ENCODE measurements at places on chromosomes 5 and 9.

- DNase-seq = no peak
These were observed 263.7 kb downstream of the SEMA5A start for GRCh38 chr5:9282211-9282610.

- DNase-seq = no peak
These were observed 1.5 kb upstream of the KCNN2 start for GRCh38 chr5:114360357-114360756.

- DNase-seq = no peak
These were observed 30.6 kb downstream of the EDIL3 start for GRCh38 chr5:84354101-84354500.

DNA sequence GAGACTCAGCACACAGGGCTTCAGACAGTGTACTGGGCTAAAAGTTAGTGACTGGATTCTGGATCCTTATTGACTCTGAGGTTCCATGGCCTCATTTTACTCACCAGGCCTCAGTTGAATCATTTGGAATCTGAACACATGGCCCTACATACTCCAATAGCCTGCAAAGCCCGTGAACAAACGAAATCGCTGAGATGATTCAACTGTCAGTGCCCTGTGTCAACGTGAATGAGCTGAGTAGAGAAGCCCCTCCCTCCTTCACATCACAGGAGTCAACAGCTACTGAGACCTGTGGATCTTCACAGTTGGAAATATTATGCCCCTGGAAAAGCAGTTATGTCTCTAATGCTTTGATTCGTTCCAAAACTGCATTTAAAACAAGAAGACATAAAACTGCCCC lies 429.3 kb downstream of the GADD45G start:
- DNase-seq = no peak

DNA sequence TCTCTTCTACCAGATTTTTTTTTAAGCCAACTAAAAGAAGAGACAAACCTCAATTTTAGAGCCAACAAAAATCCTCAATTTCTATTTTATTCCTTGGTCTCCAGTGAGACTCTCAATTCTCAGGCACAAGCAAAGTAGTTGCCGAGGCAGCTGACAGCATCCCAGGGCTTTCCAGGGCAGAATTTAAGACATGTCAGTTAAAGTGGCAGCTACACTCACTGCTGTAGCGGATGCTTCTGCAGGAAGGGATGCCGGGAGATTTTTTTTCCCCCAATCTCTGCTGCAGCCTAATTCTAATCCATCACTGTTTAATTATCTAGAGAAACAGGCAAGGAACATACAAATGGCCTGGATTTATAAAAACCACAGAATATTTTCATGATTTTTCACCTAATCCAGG lies 57.0 kb downstream of the TTC39B start:
- no peak for DNase-seq

DNA sequence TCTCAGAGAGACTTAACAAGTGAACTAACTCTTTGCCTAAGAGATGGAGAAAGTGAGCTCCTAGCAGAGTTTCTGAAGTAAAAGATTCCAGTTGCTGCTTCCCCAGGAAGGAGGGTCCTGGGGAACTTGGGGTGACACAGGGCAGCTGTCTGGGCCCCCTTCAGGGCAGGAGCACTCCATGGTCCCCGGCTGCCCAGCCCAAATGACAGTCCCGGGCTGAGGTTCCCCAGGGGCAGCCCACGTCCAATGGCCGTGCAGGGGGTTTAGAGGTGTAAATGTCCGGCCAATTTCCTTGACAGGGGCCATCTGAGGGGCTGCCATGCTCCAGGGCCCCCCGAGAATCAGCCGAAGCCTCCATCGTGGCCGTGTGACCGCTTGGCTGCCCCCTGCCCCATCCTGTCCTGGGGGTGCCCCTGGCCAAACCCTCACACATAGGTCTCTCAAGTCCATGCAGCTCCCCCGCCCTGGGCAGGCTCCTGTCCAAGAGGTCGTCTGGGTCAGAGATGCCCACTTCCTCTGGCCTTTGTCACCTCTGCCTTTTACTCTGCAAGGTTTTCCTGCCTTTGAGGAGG lies 5.5 kb upstream of the PPP1R26 start:
- no peak for DNase-seq

DNA sequence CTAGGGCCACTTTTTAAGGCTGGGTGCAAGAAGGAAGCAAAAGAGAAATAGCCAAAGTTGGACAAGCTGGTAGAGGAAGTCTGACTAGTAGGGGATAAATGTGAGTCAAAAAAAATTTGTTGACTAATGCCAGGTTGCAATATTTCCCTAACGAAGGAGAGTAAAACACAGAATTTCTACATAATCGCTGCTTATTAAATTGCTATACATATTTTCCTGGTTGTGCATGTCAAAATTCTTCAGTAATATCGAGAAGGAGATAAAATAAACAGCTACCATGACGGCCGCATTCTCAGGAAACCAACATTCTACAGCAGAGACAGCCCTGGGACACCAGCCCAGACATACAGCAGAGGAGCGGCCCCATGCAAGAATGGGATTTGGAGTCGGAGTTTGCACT lies 148.3 kb downstream of the ESM1 start:
- DNase-seq = no peak

- DNase-seq = no peak
These were observed 178.0 kb downstream of the RFK start for GRCh38 chr9:76216161-76216649.

- no peak for DNase-seq
These were observed 7.1 kb upstream of the FAF2 start for GRCh38 chr5:176440927-176441706.

DNA sequence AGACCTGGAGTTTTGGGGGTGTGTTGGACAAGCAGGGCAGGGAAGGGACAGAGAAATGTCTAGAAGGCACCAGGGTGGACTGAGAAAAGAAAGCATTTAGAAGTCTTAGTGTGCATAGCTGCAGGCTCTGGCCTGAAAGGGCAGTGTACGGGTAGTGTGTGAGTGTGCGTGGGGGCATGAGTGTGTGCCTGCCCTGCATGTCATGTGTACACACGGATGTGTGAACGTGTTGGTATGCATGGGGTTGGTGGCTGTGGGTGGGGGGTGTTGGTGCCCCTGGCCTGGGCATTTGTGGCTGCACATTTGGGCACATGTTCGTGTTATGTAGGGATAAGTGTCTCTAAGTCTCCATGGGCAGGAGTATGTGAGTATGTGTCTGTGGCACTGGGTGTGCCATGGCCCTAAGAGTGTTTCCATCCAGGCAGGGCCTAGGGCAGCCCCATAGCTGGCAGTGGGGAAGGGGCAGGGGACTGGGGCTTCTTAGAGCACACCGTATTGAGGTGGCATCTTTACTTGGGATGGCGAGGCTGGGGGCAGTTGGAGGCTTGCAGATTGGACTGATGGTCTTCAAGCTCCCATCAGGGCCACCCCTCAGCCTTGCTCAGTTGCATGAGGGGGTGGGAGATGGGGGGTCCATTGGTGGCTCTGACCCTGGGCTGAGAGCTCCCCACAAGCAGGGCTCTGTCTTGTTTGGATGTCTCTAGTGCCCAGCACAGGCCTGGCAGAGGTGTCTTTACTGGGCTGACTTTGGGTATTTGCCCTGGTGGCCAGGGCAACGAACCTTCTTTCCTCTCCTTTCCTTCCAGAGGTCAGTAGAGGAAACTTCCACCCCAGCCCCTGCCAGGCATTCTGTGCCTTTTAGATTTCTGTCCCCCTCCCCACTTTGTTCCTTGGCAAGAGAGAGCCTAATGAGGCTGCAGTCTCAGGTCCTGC lies 15.0 kb downstream of the PSD2 start:
- no peak for DNase-seq

DNA sequence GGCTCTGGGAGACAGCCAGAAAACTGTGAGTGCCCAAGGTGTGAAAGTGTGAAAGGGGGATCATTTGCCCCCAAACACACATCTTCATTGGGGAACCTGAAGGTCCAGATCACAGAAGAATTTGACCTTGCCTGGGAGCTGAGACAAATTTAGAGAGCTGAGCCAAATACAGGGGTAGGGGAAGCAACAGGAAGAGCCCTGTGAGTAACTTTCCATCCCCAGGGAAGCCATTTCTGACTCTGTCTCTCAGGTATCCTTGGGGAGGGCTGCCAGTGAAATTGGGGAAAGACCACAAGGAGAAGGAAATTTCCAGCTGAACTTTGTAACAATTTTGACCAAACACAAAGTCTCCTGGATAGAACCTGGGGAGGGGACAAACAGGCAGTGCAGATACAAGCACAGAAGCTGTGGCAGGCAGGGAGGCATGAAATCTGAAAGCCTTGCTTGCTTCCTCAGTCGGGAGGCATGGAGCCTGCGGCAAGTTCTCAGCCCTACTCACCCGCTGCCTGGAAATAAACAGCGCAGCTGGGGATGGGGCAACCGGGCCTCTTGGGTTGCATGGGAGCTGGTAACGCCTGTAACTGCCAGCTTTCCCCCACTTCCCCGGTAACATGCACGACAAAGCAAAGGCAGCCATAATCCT lies 31.5 kb upstream of the ZCCHC9 start:
- no peak for DNase-seq
